ENCODE measurements at places on chromosomes 5 and 9.
A peak's percentile ranks its signal among the peaks of the same experiment; 100 is the strongest.

GRCh38 chr5:57033103-57033502 is 81.2 kb upstream of the MIER3 start:
- DNase-seq, result no peak

GRCh38 chr5:28380167-28380566 is 1341.8 kb upstream of the CDH9 start:
- no peak for DNase-seq

GRCh38 chr5:167219298-167219697 is 1072.1 kb upstream of the WWC1 start:
- DNase-seq, result no peak

DNA sequence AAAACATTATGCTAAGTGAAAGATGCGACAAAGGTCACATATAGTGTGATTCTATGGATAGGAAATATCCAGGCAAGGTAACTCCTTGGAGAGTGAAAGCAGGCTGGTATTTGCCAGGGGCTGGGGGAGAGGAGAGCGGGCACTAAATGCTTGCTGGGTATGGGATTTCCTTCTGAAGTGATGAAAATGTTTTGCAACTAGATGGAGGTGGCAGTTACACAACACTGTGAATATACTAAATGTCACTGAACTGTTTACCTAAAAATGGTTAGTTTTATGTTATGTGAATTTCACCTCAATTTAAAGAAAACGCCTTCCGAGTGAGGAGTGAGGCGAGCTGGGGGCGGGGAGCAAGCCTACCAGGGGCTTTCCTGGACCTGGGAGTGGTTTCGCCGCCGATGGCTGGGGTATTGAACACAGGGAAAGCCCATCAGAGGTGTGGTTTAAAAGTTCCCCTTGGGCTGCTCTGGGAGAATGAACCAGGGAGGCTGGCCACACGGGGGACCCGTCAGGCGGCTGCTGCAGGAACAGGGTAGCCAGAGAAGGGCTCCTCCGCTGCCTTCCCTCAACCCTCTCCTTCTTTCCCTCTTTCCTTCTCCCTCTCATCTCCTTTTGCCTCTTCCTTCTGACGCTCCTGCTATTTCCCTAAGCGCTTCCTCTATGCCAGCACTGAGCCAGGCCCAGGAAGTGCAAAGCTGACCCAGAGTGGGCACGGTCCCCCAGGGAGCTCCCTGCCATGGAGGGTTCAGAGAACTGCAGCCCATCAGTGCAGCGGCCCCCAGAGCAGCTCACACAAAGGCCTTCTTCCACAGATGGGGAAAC is 4.9 kb downstream of the AKNA start:
- no peak for DNase-seq

GRCh38 chr9:120446671-120447070 is 133.3 kb downstream of the CDK5RAP2 start:
- no peak for DNase-seq

DNA sequence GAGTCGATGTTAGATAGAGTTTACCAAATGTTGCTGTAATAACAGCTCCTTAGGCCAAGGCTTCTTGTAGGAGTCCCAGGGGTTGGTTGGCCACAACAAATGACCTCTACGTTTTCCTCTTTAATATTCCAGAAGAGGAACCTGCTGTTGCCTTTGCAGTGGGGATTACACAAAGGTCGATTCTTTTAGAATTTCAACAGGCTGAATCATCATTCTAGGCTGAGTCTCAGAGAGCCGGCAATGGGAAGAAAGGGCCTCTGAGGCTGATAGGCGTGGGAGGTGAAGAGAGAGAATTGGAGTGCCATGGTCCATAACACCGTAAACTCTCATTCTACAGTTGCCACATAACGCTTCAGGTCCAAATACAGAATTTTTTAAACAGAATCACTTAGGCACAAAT is 405.9 kb upstream of the DAP start:
- DNase-seq, result no peak

DNA sequence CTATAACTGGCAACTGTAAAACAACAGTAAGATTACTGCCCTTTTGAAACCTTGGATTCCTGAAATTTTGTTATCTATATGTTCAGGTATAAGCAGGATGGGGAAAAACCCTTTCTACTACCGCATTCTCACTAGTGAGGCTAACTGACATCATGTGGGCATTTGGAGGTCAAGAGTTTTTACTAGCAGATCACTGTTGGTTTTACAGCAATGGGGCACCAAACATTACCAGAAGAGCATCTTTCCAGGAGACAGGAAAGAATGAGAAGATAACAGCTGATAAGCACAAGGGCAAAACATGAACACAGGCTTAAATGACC is 20.9 kb upstream of the TTC33 start:
- no peak for DNase-seq

DNA sequence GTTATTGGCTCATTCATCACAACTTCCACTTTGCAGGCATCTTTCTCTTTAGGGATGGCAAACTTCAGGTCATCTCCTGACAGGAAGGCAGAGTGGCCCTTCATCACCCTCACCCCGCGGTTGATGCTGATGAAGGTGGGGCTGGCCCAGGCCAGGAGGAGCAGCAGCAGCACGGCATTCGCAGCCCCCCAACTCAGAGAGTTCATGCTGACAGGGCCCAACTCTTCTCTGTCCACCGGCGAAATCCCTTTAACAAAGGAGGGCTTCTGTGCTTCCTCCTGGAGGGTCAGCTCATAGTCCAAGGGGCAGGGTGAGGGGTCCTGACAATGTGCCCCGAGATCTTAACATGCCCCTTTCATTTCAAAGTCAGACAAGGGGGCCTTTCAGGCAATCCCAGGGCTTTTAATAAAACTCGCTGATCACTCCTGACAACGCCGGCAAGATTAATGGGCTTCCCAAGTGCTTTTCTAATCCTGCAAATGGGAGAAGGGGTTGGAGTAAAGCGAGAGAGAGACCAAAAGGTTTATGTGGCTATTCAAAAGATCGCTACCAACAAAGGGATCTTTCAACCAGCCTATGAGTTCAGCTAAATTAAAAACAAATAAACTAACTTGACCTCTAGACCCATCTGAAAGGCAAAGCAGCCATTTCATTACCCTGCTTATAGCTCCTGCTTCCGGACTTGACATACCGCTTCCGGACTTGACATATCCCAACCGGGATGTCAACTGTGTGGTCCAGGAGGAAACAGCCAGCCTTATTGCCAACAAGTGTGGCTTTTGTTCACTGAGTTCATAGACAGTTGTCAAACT is 41.2 kb downstream of the FREM1 start:
- peak; percentile 48 for DNase-seq

- DNase-seq, result peak; percentile 24
These were observed 30.4 kb downstream of the NFX1 start for GRCh38 chr9:33320568-33321261.

- no peak for DNase-seq
These were observed 323.9 kb upstream of the MSX2 start for GRCh38 chr5:174400461-174400860.

DNA sequence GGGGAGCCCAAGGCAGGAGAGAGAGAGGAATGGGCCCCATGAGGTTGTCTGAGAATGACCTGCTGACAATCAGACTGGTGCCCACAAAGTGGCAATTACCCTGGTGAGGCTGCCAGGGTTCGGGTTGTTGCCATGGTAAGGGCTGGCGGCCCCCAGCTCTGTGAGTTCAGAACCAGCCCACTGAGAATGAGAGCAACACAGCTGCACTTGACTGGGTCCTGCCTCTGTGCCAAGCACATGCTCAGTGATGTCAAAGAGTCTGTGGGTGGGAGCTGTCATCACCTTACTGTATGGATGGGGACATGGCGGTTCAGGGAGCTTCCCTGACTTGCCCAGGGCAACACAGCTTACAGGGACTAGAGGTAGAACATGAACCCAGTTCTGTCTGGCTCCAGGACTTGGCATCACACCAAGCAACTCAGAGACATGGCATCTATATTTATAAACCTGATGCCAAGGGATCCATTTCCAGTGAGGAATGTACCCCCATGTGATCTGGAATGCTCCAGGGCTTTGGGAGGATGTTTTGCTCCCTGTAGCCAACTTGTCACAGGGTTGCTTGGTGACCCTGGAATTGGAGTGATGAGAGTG is 38.2 kb upstream of the TEX48 start:
- no peak for DNase-seq

DNA sequence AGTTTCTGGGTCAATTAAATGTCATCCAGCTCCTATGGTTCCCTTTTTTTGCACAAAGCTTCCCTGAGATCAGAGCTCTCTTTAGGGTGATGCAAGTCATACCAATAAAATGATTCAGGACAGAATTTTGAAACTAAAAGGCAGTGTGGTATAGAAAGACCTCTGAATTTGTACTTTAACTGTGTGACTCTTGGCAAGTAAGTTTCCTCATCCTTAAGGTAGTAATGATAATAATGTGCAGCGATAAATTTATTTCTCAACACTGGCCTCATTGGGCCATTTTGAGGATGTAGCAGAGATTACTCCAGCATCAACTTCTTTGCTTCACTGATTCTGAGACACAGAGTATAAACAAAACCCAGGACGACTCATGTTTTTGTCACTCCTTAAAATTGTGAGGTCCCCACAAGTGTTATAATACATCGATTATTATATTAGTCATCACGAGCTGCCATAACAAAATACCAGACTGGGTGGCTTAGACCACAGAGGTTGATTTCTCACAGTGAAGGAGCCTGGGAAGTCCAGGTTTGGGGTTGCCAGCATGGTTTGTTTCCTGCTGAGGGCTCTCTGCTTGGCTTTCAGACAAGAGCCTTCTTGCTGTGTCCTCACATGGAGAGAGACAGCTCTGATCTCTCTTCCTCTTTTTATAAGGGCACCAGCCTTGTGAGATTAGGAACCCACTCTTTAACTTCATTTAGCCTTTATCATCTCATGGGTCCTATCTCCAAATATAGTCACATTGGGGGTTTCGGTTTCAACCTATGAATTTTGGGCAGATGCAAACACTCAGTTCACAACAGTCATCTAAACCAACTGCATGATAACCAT is 293.0 kb downstream of the ZNF608 start:
- no peak for DNase-seq

DNA sequence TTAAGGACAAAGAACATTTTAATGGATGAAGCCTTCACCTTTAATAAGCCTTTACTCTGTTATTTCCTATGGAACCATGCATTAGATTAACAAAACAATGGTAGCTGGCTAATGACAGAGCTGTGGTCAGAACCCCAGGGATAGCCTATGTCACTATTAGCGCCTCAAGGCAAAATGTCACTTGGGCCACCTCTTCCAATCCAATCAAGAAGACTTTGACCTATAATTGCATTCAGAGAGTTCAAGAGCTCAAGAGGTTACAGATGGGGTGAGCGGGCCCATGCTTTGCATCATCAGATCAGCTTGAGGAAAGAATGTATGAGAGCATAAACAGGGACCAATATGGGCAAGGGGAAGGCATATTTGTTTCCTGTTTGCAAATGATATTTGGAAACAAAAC is 425.1 kb downstream of the ARHGEF28 start:
- no peak for DNase-seq

DNA sequence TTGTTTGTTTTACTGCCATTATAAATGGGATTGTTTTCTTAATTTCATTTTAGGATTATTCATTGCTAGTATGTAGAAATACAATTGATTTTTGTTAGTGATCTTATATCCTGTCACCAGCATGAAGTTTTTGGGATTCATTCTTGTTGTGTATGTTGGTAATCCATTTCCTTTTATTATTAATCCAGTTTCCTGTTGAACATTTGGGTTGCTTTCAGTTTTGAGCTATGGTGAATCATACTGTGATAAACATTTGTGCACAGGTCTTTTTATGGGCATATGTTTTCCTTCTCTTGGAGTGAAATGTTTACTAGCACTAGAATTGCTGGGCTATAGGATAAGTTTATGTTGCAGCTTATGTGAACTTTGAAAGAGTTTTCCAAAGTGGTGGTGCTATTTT is 69.6 kb downstream of the MAN2A1 start:
- peak; percentile 80 for DNase-seq

DNA sequence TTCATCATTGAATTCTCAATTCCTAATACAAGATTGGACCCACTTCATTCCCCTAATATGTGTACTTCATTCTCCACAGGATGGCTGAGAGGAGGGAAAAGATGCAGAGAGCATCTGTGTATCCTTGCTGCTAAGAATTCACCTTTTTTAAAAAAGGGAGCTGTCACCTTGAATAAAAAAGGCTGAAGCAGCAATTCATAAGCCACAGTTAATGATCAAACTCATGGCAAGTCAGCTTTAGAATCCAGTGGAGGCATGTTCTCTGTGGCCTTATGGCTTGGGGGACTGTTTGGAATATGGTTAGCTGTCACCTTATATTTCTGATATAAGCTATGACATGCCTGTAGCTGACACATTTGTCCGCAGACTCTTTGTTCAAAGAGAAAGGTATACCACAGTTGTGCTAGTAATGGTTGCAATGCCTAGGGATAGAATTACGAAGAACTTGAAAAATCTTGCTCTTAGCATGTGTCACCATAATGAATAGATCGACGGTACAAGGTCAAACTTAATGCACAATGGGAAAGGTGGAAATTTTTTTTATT is 256.8 kb upstream of the TNC start:
- DNase-seq, result no peak

DNA sequence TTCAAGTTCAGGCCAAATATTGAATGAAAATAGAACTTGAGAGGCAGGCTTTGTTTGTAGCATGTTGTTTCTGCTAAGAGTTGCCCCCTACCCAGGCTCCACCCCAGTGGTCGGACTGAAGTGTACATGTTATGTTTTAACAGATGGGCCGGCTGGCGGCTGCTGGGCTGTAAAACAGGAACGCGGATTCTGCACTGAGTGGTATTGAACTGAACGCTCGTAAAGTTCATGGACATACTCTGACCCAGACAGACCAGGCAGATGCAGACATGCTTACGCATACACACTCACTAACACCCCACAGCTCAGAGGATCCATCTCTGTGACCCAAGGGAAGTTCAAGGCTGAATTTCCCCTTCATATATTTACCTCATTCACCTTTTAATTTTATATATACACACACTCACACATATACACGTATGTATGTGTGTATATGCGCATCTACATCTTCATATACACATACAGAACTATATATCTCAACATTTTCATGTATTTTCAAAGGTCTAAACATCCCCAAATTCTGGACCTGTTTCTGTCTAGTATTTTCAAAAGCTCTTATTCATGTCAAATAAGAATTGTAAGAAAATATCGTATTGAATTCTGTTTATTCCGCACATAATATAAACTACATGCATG is 1.4 kb downstream of the MARCHF3 start:
- no peak for DNase-seq

DNA sequence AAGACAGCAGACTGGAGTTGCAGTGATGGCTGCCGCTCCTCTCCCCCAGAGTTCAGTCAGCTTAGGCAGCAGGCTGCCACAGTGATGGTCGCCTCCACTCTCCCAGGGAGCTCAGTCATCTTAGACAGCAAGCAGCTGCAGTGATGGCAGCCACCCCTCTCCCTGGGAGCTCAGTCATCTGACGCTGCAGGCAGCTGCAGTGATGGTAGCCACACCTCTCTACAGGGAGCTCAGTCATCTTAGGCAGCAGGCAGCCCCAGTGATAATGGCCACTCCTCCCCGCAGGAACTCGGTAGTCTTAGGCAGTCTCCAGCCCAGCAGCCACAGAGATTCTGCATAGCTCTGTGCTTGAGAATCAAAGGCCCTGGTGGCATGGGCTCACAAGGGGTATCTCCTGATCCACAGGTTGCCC is 582.7 kb downstream of the DTWD2 start:
- DNase-seq, result no peak

- DNase-seq, result peak; percentile 90
These were observed 116.1 kb upstream of the RASA1 start for GRCh38 chr5:87151547-87151946.

All from kidney capillary endothelial cell (primary cell).